ENCODE measurements at places on chromosomes 7 and 10.
A peak's percentile ranks its signal among the peaks of the same experiment; 100 is the strongest.

DNA sequence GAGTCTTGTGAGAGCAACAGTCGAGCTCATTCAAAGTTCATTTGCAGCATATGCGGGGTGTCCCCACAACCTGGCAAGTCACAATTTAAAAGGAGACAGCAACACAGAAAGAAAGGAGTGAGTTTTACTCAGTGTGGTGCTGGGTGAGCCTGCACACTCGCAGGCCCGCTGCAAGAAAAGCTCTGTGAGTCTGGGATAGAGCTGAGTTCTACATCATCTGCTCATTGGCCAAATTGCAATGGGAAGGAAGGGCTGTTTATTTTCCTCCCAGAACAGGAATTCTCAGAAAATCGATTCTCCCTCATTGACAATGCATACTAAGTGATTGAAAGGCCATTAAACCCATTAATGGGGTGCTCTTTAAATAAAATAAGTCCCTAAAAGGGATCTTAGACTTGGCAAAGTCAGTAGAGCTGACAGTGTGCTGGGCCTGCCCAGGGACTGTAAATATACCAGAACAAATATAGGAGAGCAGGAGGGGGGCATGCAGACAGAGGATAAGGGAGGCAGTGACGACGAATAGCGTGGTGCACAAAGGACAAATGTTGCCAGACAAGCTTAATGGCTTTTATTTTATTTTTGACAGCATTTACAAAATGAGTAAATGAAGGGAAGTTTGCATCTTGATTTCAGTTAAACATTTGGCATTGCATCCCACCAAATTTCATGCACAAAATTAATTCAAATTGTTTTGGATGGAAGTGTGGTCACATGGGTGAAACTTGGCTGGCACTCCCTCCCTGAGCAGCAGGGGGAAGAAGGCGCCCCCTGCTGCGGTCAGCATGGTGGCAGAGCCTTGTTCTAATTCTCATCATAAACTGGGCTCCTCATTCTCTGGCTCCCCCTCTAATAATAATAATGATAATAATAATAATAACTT, 215.7 kb downstream of the SNX10 start:
- DNase-seq, result no peak

DNA sequence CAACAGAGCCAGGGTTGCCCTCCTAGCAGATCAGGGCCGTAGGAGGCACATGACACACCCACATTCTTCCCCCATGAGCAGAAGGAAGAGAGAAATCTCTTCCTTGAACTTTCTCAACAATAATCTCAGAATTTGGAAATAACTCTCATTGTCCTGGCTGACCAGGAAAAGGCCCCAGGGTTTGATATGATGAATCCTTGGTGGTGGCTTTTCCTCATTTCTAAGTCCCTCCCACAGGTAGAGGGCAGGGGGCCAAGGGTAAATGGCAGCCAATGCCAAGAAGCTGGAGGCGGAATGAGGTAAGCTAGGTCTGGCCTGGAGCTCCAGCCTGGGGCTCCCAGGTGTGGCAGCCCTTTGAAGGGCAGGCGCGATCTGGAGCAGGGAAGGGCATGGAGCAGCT, 67.8 kb downstream of the GRB10 start:
- DNase-seq, result no peak

- peak; percentile 55 for DNase-seq
Measured at GRCh38 chr10:91796331-91797047, 1.7 kb upstream of the TNKS2 start.

GRCh38 chr10:101580486-101581399, 7.3 kb downstream of the POLL start:
- no peak for DNase-seq

- no peak for DNase-seq
Measured at GRCh38 chr10:110571093-110571743, 3.7 kb downstream of the SMC3 start.

DNA sequence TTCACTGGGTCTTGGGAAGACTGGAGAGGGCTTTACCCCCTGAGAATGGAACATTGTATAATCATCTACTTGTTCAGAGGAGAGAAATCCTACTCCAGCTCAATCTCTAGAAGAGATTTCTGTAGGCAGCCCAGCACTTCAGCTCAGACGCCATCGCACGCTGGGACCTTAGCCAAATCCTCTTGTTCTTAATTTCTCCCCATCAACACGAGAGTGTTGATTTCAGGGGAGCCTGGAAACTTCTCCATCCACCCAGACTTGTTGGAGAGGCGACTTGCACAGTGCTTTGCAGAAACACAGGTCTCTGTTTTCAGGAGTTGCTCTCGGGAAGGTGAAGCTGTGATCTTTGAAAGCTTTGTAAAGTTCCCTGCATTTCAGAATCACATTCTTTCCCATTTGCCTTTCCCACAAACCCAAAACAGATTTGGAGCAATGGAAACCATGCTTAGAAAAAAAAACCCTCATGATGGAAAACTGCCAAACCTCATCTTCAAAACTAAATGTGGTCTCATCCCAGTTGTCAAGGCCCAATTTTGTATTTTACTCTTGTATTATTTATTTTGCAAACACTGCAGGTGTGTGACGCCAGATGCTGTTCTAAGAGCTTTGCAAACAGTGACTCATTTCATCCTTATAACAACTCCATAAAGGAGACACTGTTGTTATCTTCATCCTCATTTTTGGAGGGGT, 60.9 kb downstream of the CALML3 start:
- DNase-seq, result no peak

- DNase-seq, result no peak
Measured at GRCh38 chr10:32419615-32420014, 26.3 kb upstream of the CCDC7 start.

GRCh38 chr7:40579401-40579800, 444.6 kb downstream of the SUGCT start:
- no peak for DNase-seq

- DNase-seq, result no peak
Measured at GRCh38 chr7:111108496-111108895, 17.6 kb downstream of the LRRN3 start.

- no peak for DNase-seq
Measured at GRCh38 chr10:80938903-80939302, 401.2 kb downstream of the SH2D4B start.

DNA sequence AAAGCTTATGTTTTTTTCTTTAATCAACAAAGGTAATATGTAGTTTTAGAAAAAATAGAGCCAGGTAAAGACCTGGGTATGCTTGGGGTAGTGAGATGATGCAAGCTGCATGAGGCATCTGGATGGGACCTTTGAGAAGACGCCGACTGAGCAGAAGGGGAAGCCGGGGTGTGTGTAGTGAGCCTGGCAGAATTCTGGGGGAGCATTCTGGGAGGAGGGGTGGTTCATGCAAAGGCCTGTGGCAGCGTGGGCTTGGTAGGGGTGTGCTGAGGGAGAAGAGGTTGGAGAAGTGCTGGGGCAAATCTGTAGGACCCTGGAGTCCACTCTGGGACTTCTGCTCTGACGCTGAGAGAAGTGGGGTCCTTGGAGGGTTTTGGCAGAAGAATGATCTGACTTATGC, 33.9 kb upstream of the SHH start:
- no peak for DNase-seq

DNA sequence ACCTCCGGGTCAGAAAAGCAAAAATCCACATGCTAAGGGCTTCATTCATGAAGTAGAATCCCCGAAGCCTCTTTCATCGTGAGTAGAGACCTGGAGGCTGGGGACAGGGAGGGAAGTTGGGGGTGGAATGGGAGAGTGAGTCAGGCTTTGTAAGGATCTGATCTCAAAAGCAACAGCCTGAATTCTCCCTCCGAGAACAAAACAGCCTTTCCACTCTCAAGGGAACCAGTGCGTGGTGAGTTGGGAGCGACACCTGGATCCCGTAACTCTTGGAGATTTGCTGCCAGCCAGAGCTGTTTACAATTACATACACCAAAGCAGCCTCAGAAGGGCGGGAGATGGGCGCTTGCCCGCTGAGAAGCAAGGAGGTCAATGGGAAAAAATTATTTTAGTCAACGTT, 10.8 kb downstream of the AFAP1L2 start:
- DNase-seq, result no peak

GRCh38 chr10:120266022-120266421, 191.0 kb upstream of the PLPP4 start:
- DNase-seq, result no peak

DNA sequence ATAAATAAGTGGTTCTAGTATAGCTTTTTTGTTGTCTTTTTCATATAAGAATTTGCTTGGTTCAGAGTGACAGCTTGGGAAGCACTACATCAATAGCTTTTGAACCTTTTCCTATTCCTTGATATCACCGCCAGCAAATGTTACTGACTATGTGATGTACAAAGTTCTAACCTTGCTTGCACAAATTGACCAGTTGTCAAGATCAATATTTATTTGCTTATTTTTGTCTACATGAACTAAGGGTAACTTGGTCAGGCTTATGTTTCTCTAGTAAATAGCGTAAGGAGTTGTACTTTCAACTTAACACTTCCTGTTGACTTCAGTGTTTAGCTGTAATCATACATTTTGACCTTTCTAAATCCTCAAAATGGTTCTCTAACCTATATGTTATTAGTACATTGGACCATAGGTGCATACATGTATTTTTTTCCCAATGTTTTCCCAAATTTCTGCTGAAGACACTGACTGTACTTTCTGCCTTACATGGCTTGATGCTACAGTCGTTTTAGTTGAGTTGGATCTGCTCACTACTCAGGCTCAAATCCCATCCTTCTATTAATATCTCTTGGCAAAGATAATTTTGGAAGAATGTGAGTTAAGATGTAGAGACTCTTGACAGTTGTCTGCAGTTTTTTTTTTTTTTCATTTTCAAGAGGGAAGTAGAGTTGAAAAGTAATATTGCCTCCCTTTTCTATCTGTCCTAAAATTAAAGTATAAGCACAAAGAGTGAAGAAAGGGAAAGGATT, 239.1 kb upstream of the KAT6B start:
- DNase-seq, result no peak

GRCh38 chr10:86350897-86351296, 15.7 kb downstream of the GRID1 start:
- DNase-seq, result no peak

DNA sequence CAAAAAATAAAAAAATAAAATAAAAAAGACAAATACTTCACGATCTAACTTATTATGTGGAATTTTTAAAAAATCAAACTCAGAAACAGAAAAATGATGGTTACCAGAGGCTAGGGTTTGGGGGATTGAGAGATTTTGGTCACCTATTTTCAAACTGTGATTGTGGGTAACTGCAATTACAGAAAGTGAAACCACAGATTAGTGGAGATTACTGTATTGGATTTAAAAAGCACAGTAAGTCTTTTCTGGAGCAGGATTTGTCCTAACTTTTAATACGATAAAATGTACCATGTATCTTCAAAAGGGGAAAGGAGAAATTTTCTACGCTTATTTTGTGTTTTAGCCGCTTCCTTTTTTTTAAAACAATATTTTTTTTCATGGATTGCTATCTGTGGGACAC, 1204.9 kb upstream of the LRRTM3 start:
- DNase-seq, result no peak

All from stimulated activated naive CD4-positive, alpha-beta T cell (primary cell).